ENCODE measurements at places on chromosomes 7 and 10. TPM values are rescaled to one million over a fixed set of nuclear protein-coding genes. Genes with fewer than 3 reads are reported as not detected.

Gene ABCB4
- total RNA-seq, result not detected

Gene CAV2
- total RNA-seq, result 280 TPM

Gene PNLIPRP1
- total RNA-seq, result not detected

Gene SPDYE5
- total RNA-seq, result not detected

Gene CSGALNACT2
- 12.5 TPM for total RNA-seq
